ENCODE measurements at places on chromosomes 1 and 21.
A peak's percentile ranks its signal among the peaks of the same experiment; 100 is the strongest.

GRCh38 chr1:74396462-74396861 is 115.9 kb downstream of the LRRC53 start:
- DNase-seq = no peak

DNA sequence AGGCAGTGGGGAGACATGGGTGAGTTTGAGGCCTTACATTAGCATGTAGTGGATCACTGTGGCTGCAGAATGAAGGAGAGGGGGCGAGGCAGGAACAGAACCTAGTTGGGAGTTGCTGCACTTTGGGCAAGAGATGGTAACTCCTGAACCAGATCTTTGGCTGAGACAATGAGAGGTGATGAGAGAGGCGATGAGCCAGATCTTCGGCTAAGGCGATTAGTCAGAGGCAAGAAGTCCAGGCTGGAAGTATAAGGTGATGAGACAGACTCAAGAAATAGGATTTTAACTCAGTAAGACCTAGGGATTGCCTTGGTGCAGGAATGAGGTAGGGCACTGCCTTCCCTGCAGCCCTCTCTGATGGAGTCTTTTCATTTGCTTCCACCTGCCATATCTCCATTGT is 9.1 kb upstream of the ARTN start:
- no peak for DNase-seq

DNA sequence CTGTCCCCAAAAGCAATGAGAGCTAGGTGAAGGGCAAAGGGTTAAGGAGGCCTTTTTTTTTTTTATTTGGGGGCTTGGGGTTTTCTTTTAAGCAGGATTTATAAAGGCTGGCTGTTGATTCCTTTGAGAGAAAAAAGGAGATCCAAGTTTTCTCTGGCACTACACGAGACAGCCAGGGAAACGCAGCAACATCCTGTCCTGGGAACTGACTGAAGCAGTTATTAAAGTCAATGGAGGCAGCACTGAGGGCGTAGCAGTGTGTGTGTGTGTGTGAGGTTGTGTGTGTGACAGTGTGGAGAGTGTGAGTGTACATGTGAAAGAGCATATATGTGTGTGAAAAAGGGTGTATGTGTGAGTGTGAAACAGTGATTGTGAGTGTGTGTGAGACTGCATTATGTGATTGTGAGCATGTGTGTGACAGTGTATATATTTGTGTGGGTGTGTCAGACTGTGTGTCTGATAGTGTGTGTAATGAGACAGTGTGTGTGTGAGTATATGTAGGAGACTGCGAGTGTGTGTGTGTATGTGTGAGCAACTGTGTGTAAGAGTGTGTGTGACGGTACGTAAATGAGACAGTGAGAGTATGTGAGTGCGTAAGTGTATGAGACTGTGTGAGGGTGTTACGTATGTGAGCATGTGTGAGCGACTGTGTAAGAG is 65.9 kb upstream of the TIAM1 start:
- DNase-seq = no peak

DNA sequence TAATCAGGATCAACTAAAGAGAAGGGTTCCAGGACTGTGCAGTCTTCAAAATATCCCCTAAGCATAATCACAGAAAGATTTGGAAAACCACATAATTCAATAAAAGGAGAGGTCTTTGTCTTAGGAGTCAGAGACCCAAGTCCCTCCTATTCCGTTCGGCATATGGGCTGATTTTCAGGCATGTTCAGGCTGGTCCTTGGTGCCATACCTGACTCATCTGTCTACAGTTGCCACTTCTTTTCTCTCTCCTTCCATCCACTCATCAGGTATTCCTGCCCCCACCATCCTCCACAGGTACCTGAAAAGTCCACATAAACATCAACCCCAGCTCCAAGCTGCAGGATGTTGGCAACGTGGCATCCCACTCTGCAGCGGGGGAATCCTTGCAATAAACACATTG is 29.7 kb upstream of the RPL11 start:
- DNase-seq = no peak

DNA sequence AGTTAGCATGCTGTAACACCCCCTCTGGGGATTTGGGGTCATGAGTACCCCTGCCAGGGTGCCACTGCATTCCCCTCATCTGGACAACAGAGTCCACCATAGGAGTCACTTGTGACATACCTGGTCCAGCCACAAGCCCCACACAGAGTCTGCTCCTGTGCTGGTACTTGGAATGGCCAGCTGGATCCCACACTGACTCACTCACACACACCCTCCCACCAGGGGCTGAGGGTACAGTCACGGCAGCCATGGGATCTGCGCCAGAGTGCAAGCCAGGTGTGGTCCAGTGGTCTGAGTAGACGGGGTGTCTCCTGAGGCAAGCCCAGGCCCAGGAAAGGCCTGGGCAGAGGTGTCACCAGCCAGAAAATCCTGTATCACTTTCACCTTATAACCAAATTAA is 67.7 kb downstream of the MRPL39 start:
- DNase-seq = no peak

DNA sequence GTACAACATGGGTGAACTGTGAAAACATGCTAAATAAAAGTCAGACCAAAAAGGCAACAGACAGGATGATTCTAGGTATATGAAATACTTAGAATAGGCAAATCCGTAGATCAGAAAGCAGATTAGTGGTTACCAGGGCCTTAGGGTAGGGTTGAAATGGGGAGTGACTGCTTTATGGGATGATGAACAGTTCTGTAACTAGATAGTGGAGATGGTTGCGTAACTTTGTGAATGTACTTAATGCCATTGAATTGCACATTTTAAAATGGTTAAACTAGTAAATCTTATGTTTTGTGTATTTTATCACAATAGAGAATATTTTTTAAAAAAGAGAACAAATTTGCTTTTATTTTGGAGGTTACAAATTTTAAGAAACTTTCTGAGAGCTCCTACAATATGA is 17.4 kb downstream of the ZNF326 start:
- no peak for DNase-seq

GRCh38 chr1:210707300-210708240 is 378.9 kb downstream of the HHAT start:
- DNase-seq = no peak

DNA sequence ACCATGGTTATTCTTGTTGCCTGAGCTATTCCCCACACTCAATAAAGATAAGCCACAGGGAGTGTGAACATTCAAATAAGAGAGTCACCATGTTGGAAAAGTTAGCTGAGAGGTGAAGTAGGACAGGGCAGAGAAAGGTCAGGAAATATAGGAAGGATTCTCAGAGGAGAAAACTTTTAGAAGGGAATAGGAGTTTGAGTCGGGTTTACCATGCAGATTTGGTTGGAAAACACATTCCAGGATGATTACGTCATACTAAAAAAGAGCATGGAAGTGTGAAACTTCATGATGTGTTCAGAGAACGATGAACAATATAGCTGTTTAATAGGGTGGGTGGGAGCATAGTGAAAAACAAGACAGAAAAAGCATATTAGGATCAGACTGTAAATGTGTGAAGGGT is 1125.3 kb upstream of the ADGRL2 start:
- DNase-seq = no peak

DNA sequence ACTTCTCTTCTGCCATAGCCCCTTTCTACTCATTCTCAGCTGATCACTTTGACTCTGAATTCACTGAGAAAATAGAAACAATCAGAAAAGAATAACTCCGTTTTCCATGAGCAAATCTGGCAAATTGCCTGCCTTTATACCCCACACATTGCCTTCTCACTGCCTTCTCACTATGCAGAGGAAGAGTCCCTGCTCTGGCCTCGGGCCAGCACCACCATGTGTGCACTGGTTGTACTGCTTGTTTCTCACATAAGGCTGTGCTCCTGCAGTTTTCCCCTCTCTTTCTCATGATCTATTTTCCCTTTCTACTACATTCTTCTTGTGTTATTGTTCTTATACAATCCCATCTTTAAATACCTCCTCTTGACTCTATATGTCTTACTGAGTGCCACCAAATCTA is 2.3 kb upstream of the HMGCS2 start:
- DNase-seq = no peak

DNA sequence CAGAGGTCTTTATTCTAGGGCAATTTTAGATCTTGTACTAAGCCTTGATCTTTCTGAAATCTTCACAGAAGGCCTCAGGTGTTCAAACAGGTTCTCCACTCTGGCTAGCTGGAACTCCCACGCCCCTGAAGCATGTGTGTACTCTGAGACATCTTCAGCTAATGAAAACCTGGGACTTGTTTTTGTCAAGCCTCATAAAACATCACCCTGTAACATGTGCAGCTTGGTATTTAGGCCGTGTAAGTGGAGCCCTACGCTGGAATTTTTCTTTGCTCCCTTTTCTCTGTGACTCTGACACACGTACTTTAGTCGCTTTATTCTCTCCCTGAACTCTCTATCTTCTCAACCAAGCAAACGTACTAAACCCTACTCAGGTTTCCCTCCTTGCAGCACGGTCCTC is 701.9 kb upstream of the ZP4 start:
- DNase-seq = no peak

GRCh38 chr1:9798236-9799130 is 25.3 kb downstream of the CLSTN1 start:
- DNase-seq = no peak

DNA sequence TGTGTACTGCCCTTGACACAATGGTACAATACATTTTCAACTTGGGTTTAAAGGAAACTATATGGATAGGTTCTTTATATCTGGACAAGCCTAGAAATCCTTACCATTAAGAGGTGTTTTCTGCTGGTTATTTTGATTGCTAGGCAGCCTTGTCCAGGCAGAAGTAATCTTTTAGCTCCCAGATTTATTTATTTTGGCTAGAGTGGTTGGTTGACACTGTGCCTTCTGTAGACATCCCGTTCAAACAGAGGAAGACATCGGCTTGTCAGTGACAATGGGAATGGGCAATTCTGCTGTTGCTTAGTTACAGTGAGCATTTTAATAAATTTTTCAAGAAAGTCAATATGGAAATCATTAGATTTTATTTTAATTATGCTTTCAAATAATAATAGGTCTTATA is 138.8 kb downstream of the VPS13D start:
- no peak for DNase-seq

GRCh38 chr21:41559658-41560631 is 52.0 kb upstream of the TMPRSS2 start:
- DNase-seq = peak; percentile 5

DNA sequence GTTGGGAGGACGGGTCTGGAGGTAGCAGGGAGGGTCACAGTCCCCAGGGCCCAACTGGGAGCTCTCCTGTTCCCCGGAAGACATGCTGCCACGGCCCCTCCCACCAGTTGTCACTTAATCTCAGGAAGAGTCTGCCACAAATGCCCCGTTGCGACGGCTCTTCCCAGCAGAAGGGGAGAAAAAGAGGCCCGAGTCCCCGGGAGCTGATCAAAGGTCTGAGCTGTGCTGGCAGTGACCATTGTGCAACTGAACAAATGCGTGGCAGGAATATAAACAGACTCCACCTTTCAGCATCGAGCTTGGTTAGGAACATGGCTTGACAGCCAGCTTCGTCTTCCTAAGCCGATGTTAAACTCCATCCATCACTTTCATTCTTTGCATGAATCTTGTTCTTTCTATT is 27.8 kb upstream of the ZBTB21 start:
- no peak for DNase-seq

DNA sequence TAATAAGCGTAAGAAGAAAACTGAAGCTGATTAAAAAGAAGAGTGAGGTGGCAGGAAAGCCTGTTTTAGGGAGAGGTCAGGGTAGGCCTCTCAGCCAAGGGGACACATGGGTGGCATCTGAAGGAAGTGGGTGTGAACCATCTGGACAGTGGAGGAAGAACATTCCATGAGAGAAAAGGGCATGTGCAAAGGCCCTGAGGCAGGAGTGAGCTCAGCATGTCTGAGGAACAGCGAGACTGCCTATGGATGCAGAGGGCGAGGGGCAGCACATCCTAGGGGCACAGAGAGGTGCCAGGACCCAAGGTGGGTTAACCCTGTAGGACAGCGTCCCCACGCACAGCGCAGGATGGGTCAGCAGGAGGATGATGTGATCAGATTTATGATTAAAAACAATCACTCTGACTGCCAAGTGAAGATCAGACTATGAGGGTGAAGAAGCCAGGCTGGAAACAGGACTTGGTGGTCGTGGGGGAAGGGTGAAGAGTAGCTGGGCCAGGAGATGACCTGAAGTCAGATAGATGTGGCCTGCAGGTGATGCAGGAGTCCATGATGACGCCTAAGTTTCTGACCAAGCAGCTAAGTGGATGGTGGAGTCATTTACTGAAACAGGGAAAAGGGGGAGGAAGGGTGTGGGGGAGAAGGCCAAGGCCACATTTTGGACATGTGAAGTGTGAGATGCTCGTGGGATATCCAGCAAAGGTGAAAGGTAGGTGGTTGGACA is 37.9 kb downstream of the PABPC4 start:
- DNase-seq = no peak

DNA sequence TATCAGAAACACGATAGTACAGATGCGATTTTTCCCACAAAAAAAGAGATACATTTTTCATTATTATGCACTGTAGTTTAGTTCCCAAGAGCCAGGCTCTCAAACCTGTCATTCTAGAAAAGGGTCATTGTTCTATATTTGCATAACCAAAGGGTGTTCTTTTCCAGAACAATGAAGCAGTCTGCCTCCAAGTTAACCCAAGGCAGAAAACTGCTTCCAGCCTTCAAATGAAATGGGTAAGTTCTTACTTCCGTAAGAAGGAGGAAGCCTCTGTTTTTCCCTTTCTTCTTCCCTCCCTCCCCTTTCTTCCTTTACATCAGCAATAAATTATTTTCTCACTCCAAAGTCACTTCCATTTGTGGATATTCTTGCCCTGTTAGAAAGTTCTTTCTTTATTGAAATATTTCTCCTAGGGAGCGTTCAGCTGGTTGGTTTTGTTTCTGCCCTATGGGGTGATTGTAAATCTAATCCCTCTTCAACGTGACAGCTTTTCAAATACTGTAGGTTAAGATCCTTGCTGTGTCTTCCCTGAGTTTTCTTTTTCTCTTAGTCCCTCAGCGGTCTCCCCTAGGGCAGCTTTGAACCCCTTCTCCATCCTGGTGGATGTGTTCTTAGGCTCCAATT is 77.3 kb upstream of the PTGFRN start:
- DNase-seq = no peak

DNA sequence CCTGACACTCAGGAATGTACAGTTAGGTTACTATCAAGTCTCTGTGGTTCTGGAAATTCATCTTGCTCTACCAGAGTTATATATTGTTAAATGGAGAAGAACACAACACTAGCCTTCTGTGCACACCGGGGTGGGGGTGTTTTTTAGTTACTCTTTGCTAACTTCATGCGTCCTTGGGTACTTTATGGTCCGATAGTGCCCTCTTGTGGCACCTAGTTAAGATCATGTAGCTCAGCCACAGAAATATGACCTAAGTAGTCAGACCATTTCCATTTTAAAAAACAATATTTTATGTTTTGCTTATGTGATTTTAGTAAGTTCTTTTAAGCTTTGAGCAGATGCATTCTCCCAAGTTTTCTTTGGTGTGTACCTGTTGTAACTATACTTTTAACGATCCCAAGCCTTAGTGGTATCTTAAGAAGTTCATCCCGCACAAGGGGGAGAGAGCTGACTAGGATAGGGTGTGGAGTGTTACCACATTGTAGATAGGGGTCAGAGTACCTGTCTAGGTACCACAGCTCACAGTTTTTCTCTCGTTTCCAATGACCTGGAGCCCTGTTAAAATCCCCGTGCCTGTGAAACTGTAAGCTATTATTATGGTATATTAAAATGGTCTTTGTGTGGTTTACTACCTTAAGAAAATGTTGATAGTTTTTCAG is 20.6 kb upstream of the SH3D21 start:
- peak; percentile 73 for DNase-seq

All from pulmonary artery endothelial cell (primary cell).